ENCODE measurements at places on chromosomes 6 and 20.

DNA sequence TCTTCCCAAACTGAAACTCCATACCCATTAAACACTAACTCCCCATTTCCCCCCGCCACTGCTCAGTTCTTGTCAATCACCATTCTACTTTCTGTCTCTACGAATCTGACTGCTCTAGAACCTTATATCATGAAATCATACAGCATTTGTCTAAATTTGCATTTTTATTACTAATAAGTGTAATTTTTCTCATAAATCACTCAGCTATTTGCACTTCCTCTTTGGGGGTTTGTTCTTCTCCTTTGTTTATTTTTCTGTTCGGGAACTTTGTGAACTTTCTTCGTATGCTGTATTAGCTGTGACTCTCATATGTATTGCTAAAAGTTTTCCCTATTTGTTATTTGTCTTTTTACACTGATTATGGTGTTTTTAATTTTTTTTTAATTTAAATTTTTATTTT lies 152.2 kb downstream of the SLC16A10 start:
- no peak for DNase-seq

DNA sequence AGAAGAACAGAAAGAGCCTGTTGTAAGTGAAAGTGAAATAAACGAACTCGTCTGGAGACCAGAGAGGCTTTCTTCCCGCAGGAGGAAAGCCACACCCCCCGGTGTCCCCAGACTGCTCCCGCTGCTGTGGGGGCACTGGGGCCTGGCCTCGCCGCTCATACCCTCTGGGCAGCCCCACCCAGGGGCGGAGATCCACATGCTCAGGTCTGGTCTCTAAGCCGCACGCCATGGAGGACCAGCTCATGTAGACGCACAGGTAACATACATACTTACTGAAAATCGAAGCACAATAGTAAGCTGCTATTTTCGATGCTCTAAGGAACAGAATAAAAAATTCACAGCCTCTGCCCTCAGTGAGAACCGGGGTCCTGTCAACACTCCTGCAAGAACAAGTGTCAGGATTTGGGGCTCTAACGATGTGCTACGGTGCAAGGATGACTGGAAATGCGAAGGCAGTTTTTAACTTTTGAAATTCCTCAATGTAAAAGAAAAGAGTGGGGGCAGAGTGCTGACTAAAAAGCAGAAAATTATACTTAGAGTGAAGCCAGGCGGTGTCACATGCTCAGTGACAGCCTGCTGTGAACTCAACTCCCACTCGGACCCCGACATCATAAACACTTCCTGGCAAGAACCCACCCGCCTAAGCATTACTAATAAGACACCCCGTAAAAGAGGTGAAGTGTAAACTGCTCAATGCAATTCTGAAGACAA lies 110.5 kb downstream of the IRF4 start:
- DNase-seq, result peak; percentile 4

- DNase-seq, result peak; percentile 56
Measured at GRCh38 chr20:11195899-11196558, 522.2 kb upstream of the JAG1 start.

GRCh38 chr20:37877832-37878772 lies 24.8 kb upstream of the VSTM2L start:
- no peak for DNase-seq

GRCh38 chr20:51661609-51662178 lies 106.5 kb downstream of the ATP9A start:
- peak; percentile 82 for DNase-seq

DNA sequence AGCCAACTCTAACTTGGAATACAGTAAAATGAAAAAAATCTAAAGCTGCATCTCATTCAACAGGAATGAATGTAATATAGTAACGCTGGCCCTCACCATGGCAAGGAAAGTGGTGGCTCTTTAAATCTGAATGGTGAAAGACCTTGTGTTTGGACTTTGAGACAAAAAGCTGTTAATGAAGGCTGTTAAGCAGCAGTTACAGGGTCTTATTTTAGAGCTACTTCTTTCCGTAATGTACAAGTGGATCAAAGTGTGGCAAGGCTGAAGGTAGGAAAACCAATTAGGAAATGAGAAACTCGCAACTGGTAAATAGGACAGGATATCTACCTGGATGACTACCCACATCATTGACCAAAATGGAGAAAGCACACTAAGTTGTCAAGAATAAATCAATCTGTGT lies 11.6 kb upstream of the TRIM39 start:
- no peak for DNase-seq

DNA sequence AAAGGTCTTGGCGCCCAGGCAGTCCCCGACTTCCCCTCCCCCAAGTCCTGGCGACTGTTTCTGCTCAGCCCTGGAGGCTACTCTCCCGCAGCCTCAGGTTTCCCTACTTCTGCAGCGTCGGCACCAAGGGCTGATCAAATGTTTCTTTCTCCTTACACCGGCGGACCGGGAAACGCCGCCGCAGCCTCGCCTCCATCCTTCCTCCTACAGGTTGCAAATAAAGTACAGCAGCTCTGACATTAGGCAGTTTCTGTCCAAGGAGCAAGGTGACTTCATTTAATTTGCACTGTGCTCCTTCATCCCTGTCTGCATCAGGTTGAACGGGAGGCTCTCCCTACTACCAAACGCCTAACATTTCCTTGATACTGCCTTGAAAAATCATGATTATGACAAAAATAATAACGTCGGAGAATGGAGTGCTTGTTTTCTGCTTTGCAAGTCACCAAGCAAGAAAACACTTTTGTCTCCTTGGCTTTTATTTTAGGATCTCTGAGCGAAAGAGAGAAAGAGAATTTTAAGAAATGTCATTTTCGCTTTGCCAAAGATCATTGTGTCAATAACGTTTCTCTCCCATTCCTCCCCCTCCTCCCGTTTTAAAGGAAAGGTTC lies 1.0 kb downstream of the CLIC5 start:
- no peak for DNase-seq

- no peak for DNase-seq
Measured at GRCh38 chr6:147341486-147341885, 137.3 kb downstream of the STXBP5 start.

DNA sequence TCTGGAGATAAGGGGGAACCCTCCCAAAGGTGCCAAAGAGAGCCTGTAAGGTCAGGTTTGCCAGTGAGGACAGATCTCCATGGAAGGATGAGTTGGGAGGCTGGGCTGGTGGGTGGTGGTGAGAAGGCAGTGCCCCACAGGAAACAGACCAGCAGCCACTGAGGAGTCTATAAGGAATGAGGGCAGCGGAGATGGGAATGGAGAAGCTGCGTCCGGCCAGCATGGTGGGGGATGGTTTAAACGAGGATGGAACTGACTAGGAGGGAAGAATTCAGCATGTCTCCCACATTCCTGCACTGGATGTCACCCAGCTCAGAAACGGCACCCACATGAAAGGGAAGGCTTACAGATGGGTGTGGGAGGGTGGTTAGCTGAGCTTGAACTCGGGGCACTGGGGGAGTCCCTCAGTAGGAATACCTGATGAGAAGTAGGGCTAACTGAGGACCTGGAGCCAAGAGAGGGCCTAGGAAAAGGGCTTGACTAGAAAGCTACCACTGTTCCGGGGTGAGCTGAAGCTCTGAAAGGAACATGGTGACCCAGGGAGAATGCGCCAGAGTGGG lies 53.2 kb downstream of the FOXA2 start:
- DNase-seq, result no peak

DNA sequence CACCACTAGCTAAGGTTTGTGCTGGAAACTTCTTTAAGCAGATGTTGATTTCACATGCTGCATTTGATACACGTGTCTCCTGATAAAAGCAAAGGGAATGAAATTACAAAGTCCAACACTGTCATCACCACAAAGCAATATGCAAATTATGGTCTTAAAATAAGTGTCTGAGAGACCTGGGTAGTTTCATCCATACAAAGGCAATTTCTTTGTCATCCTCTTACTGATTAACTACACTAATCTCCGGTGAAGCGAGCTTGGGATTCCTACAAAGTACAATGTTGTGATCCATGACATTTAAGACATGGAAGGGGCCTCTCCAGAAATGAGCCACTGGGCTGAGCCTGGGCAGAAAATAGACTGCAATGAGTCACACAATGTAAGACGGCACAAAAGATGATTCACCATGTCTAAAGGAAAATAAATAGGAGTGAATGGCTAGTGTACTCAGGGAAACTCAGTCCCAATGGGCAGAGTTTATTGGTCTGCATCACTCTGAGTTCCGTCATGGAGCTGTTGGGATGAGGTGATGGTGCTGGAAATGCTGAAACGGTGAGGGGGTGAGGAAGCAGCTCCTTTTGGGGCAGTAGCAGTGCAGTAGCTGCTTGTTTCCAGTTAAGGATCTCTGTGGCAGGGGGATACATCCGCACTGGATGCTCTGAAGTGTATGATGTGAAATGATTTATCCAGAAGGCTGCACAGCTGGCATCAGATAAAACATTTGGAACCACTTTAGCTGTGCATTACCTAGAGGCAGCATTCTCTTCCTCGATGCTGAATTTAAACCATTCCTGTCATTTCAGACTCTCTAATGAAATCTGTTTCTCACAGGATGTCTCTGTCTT lies 103.3 kb downstream of the IBTK start:
- DNase-seq, result peak; percentile 100

- peak; percentile 54 for DNase-seq
Measured at GRCh38 chr6:13486679-13487121, 700 bp downstream of the GFOD1 start.

DNA sequence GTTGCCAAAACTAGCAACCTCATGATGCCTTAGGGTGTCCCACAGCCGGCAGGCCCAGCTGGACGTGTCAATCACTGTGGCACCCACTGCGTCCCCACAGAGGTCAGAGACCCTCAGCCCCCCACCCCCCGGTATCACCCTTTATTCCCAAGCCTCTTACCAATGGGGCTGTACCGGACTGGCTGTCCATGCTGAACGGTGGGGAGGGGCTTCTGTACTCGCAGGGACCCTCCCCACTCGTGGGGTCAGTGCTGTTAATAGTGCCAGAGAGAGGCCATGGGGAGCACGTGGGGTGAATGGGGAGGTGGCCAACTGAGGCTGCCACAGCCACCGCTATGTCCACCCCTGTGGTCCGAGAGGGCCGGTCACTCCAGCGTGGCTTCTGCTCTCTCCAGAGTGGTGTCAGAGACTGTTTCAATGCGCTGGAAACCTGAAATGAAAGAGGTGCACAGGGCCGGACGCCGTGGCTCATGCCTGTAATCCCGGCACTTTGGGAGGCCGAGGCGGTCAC lies 68.6 kb downstream of the THBS2 start:
- no peak for DNase-seq
